ENCODE measurements at places on chromosomes 6 and 20. TPM values are rescaled to one million over a fixed set of nuclear protein-coding genes. Genes with fewer than 3 reads are reported as not detected.

GRCh38 chr20:22320245-22320915 lies 264.0 kb downstream of the FOXA2 start:
- H3K36me3 ChIP-seq, result no peaks in the 10 kb centered on the region
- no peak overlapping the region for H3K4me3 ChIP-seq
- H3K4me1 ChIP-seq, result no peaks in the 10 kb centered on the region
- H3K27me3 ChIP-seq, result peaks cover 37% of the 10 kb centered on the region

The MAPK13 gene
- 2.7 TPM for total RNA-seq

DNA sequence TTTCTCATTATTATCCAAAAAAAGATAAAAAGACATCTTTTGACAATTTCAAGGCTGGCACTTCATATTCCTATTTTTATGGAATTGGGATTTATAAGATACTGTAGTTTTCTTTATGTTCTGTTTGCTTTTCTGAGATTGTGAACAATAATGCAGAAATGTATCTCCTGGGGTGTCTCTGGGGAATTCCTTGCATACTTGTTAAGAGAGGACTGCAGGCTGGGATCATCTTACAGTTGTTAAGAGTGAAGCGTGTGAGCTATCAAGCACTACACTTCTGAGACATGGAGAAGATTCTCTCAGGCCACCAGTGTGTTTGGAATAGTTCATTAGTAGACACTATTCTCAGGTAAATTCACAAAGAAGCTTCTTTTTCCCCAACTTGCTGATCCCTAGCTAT lies 963.3 kb upstream of the GJE1 start:
- H3K36me3 ChIP-seq, result no peaks in the 10 kb centered on the region
- H3K4me3 ChIP-seq, result no peak overlapping the region
- peaks cover 9% of the 10 kb centered on the region for H3K4me1 ChIP-seq
- H3K27me3 ChIP-seq, result no peaks in the 10 kb centered on the region

- no peaks in the 10 kb centered on the region for H3K4me1 ChIP-seq
- peaks cover 36% of the 10 kb centered on the region for H3K27me3 ChIP-seq
- H3K4me3 ChIP-seq, result no peak overlapping the region
- DNase-seq, result no peak
- no peaks in the 10 kb centered on the region for H3K36me3 ChIP-seq
- no peak overlapping the region for H3K27ac ChIP-seq
Measured at GRCh38 chr20:21074605-21075336, 31.4 kb downstream of the LINC00237 start.

GRCh38 chr6:22025468-22026163 lies 271.2 kb downstream of the PRL start:
- peaks cover 11% of the 10 kb centered on the region for H3K4me1 ChIP-seq
- H3K27me3 ChIP-seq, result no peaks in the 10 kb centered on the region
- no peak overlapping the region for H3K4me3 ChIP-seq
- peak; percentile 90 for DNase-seq
- peak overlapping the region; percentile 40 for H3K27ac ChIP-seq

GRCh38 chr20:36893801-36894200 lies 17.9 kb downstream of the TLDC2 start:
- no peak for DNase-seq
- H3K4me1 ChIP-seq, result no peaks in the 10 kb centered on the region
- H3K4me3 ChIP-seq, result no peak overlapping the region
- no peaks in the 10 kb centered on the region for H3K27me3 ChIP-seq
- no peak overlapping the region for H3K27ac ChIP-seq

- H3K27ac ChIP-seq, result no peak overlapping the region
- no peak for DNase-seq
- no peaks in the 10 kb centered on the region for H3K4me1 ChIP-seq
- no peak overlapping the region for H3K4me3 ChIP-seq
- peaks cover 9% of the 10 kb centered on the region for H3K36me3 ChIP-seq
Measured at GRCh38 chr6:79031821-79032590, 46.0 kb downstream of the PHIP start.

GRCh38 chr6:54910921-54911320 lies 64.3 kb downstream of the FAM83B start:
- no peak overlapping the region for H3K27ac ChIP-seq
- DNase-seq, result no peak
- no peaks in the 10 kb centered on the region for H3K36me3 ChIP-seq
- H3K4me3 ChIP-seq, result no peak overlapping the region

DNA sequence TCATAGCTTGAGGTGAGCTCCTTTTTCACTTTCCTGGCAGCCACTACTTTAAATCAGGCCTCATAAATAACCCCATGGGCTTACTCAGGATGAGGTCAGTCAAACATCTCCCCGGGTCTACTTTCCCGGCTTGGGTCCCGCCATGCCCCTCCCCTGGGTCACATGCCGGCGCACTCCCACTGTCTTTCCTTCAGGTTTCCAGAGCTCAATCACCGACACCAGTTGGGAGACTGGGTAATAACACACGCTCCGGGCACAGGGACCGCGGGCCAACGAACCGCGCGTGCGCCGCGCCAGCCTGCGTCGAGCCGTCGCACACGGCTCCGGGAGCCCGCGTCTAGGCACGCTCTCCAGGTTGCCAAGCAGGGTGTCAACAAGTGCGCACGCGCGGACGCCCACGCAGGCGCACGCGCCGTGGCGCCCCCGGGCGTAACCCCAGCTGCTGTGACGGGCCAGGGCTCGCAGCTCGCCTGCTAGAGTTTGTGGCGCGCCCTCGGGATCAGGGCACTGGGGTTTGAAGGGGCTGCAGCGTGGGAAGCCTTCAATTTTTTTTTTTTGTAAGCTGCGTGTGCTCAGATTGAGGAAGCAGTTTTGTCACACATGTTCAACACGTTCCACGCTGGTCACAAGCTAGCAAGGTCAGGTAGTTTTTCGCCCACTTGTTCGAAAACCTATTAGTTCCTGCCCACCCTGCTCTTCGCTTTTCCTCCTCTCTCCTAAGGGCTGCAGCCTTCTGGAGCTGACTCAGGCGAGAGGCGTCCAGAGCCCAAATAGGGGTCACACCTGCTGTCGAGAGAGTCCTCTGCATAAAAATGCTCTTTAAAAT lies 31.8 kb downstream of the TFAP2B start:
- H3K4me1 ChIP-seq, result no peaks in the 10 kb centered on the region
- H3K27ac ChIP-seq, result no peak overlapping the region
- peak; percentile 61 for DNase-seq
- H3K36me3 ChIP-seq, result no peaks in the 10 kb centered on the region

The TSPO2 gene
- not detected for total RNA-seq

GRCh38 chr6:1381481-1382330 lies 7.7 kb upstream of the FOXF2 start:
- no peaks in the 10 kb centered on the region for H3K36me3 ChIP-seq
- peak overlapping the region; percentile 27 for H3K4me3 ChIP-seq
- no peak overlapping the region for H3K27ac ChIP-seq
- no peaks in the 10 kb centered on the region for H3K4me1 ChIP-seq
- H3K27me3 ChIP-seq, result peaks cover 99% of the 10 kb centered on the region

DNA sequence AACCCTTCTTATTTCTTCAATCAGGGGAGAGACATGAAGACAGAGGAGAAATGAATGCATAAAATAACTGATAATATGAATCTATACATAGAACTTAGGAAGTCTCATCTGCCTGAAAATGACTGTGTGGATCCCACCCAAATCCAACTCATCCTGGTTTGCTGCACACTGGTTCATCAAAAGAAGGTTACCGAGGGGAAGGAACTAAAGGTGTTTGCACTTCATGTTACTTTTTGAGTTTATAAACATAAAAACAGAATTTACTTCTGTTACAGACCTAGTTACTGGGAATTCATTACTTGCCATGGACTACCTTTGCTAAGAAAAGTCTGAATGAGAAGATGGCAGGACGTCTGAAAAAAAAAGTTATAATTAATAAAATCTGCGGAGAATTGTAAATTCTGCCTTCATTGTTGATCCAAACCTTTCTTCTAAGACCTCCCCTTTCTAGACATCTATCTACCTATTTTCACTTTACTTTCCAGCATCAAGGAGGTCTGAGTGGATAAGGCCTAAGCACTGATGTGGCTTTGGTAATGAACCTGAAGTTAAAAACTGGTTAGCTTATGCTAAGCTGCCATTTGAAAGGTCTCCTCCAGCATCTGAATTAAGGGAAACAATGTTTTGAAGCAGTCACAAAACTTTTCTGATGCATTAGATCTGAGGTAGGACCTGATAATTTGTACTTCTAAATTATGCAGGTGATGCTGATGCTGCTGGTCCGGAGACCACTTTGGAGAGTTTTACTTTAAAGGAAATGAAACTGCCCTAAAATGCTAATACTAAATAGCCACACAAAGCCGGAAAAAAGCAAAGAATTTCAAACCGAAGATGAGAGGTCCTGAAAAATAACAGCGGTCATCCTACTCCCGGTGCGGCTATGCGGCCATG lies 84.0 kb downstream of the HFE start:
- peak overlapping the region; percentile 93 for H3K27ac ChIP-seq
- no peaks in the 10 kb centered on the region for H3K27me3 ChIP-seq

DNA sequence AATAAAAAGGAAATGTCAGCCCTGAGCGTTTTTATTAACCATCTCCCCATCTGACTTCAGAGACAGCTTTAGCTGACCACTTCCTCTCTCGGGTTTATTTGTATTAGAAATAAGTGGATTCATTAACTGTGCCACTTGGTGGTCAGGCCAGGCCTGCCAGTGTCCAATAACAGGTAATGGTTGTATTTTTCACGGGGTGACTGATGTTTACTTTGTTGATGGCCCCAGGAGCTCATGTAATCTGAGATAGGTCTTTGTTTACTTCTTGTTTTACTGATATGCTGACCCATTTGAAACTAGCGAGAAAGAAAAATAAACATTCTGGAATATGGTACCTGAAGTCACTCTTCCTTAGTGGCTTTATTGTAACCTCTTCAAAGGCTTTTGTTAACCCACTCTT lies 504.3 kb upstream of the SLC35B3 start:
- H3K27me3 ChIP-seq, result no peaks in the 10 kb centered on the region
- H3K36me3 ChIP-seq, result no peaks in the 10 kb centered on the region
- H3K27ac ChIP-seq, result no peak overlapping the region
- H3K4me1 ChIP-seq, result no peaks in the 10 kb centered on the region

The MCCD1 gene
- total RNA-seq, result not detected

GRCh38 chr6:16684195-16684689 lies 77.0 kb downstream of the ATXN1 start:
- H3K4me3 ChIP-seq, result no peak overlapping the region
- no peaks in the 10 kb centered on the region for H3K27me3 ChIP-seq
- H3K4me1 ChIP-seq, result peaks cover 19% of the 10 kb centered on the region
- DNase-seq, result no peak
- H3K36me3 ChIP-seq, result no peaks in the 10 kb centered on the region
- H3K27ac ChIP-seq, result no peak overlapping the region

GRCh38 chr6:11076540-11076939 lies 17.1 kb upstream of the SMIM13 start:
- no peaks in the 10 kb centered on the region for H3K27me3 ChIP-seq
- no peak overlapping the region for H3K4me3 ChIP-seq
- no peaks in the 10 kb centered on the region for H3K36me3 ChIP-seq
- H3K4me1 ChIP-seq, result no peaks in the 10 kb centered on the region

DNA sequence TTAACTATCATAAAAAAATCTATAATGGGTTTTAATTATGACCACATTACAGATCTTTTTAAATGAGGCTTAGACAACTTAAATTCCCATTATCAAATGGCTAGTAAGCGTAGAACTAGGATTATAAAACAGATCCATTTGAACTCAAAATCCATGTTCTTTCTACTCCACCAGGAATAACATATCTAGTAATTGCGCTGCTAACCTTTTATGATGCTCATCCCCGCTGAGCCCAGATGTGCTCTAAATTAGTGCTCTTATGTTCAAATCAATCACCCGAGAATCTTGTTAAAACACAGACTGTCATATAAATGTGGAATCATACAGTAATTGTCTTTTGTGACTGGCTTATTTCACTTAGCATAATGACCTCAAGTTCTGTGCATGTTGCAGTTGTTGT lies 903.1 kb downstream of the PHF3 start:
- H3K4me1 ChIP-seq, result no peaks in the 10 kb centered on the region
- no peaks in the 10 kb centered on the region for H3K36me3 ChIP-seq
- no peak overlapping the region for H3K4me3 ChIP-seq
- no peak for DNase-seq

Measured in A673 (cell line).